ENCODE measurements at places on chromosomes 4 and X.

- DNase-seq = no peak
Measured at GRCh38 chrX:146881521-146881920, 67.0 kb upstream of the CXorf51A start.

GRCh38 chrX:16819634-16820033 lies 33.4 kb downstream of the TXLNG start:
- DNase-seq = no peak

DNA sequence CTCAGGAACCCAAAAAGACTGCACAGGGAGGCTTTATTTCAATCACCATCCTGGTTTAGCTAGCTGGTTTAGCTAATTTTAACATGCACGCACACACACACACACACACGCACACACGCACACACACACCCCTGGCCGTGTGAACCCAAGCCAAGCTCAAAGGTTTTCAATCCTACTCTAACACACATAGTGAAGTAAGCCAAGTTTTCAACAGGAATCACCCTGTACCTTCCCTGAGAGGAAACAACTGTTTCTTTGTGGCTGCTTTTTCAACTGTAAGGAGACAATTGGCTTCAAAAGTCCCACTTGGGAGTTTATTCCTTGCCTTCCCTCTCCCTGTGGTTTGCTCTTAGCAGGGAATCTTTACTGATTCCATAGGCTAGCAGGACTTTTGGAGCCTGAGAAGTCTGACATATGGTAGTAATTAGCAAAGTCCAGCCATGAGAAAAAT lies 98.9 kb upstream of the BMP3 start:
- DNase-seq = no peak

- DNase-seq = no peak
Measured at GRCh38 chr4:186058980-186059316, 10.0 kb upstream of the TLR3 start.

DNA sequence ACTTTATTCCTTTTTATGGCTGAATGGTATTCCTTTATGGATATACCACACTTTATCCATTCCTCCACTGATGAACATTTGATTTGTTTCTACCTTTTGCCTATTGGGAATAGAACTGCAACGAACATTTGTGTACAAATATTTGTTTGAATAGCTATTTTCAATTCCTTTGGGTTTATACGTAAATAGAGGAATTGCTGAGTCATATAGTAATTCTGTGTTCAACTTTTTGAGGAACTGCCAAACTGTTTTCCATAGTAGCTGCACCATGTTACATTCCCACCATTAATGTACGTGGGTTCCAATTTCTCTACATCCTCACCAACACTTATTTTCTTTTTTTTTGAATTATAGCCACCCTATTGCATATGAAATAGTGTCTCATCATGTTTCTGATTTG lies 156.5 kb upstream of the ATP6AP2 start:
- DNase-seq = no peak

Measured in frontal cortex (tissue), 4 donors.